ENCODE measurements at places on chromosomes 2 and 18.

DNA sequence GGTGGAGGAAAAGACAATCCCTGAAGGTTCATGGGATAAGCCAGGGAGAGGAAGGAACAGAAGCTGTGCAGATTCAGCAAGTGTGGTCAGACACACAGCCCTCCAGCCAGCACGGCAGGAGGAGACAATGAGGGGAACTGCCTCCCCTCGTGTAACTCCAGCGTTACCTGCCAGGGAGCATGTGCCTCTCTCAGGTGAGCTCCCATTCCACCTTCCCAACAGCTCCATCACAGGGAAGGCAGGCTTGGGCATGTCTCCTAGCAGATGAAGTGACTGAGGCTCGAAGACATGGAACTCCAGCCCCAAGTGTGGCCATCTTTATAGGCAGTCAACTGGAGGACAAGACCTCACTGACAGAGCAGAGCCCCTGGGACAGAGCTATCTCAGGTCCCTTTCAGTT lies 47.4 kb downstream of the ZBTB7C start:
- DNase-seq = no peak

GRCh38 chr18:61587865-61588264 lies 254.6 kb downstream of the CDH20 start:
- DNase-seq = no peak

DNA sequence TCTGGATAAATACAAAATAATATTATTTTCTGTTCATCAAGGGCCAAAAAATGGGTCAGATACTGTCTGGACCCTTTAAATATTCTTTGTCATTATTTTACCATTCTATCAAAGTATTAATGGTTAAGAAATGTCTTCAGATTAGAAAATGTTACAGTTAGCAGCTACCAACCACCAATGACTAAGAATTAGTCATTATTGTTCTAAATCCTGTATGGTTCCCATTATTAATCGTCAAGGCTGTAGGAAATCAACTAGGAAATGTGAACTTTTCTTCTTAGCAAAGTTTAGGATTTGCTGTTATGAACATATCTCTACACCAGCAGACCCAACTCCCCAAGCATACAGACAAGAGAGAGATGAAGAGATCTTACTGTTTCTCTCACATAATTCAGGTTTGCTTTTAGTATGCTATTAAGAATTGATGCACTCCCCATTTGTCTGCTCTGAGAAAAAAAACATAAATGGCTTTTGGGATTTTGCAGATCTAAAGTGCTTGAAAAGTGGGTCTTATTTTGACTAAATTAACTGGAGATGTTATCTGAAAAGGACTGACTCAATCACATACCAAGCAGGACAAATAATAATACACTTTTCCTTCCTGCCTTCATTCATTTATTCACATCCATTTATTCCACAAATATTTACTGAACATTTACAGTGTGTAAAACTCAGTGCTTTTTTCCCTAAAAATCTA lies 147.7 kb downstream of the PPP1R1C start:
- DNase-seq = no peak

- DNase-seq = no peak
Measured at GRCh38 chr2:2633017-2633416, 301.9 kb upstream of the MYT1L start.

GRCh38 chr2:117137371-117137770 lies 677.1 kb upstream of the DDX18 start:
- DNase-seq = no peak

DNA sequence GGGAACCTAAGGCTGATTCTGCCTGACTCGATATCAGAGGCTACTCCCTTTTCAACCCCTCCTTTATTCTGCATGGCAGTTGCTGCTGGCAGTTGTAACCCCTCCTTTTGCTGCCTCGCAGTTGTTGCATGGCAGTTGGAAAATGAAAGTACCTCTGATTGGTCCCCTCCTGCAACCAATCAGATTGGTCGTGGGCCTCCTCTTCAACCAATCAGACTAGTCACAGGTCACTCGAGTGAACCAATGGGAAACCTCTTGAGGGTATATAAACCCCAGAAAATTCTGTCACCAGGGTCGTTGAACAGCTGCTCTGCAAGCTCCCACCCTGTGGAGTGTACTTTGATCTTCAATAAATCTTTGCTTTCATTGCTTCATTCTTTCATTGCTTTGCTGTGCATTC lies 294.3 kb upstream of the SLC8A1 start:
- no peak for DNase-seq

DNA sequence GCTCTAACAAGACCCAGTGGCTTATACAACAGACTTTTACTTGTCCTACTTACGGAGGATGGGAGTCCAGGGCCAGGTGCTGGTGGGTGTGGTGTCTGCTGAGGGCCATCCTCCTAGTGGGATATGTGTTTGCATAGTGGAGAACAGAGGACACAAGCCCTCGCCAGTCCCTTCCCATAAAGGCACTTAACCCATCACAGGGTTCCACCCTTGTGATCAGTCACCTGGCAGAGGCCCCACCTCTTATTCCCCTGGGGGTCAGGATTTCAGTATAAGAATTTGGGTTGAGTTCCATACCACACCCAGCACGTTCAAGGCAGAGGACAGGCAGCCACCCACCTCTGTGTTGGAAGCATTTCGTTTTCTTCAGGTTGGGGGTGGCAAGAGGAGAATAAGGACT lies 259.0 kb downstream of the AGAP1 start:
- no peak for DNase-seq

- no peak for DNase-seq
Measured at GRCh38 chr2:47179388-47179787, 24.3 kb upstream of the STPG4 start.

- no peak for DNase-seq
Measured at GRCh38 chr2:86646865-86647264, 23.2 kb upstream of the RNF103 start.

- DNase-seq = no peak
Measured at GRCh38 chr2:236694146-236694888, 124.7 kb downstream of the ACKR3 start.

DNA sequence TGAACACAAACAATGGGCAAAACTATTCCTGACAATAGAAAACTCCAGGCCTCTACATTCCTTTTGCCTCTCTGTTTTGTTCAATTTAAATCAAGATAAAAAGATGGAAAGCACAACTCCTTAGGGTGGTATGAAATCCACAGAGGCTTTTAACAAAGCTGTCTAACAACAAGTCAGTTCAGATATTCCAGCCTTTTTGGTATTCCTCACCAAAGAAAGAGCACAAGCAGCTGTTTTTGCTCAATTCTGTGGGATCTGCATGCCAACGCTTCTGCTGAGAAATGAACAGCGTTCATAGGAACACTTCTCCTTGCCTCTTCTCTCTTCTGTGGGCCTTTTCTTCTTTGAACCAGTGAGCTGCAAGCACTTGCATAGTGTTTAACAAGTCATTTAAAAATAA lies 411.6 kb upstream of the TCF4 start:
- no peak for DNase-seq

GRCh38 chr18:21499997-21500396 lies 100.5 kb downstream of the ESCO1 start:
- no peak for DNase-seq

DNA sequence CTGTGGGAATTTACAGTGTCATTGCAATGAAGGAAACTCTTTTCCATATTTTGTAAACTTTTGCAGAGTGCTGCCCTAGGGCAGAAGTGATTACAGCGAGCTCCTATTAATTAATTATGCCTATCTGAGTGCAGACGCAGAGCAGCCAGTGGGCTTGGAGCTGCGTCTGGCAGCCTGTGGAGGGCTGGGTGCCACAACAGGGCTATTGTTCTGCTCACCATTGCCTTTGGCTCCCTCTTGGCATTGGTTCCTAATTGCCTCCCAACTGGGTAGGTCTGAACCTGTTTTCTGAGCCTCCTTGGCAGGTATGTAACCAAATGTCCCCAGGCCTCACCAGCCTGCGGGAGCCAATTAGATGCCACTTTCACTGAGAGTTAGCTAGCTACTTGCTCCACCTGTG lies 25.6 kb upstream of the ITGB6 start:
- no peak for DNase-seq

DNA sequence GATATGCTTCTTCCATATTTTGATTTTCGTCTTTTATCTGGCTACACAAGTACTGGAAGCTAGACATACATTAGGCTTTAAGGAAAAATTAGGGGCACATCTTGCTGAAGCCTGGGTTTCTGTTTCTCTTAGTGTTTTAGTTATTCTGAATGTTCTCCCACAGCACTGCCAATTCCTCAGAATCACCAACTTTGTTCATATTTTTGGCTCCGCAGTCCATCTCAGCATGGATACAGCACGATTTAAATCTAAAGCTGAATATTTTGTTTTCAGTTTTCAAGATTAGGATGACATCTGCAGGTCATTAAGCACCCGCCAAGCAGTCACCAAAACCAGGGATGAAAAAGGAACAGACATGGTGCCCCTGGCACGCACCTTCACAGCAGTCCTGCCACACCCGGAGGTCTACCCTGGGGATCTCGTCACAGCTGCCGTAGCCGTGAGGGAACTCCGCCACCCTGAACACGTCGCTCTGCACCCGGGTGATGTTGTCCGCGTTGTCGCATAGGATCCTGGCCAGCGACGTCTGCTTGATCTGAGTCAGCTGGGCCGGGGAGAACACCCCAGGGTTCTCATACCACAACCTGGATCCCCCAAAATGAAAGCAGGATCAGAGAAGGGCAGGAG lies 101.2 kb downstream of the PXDN start:
- DNase-seq = no peak

GRCh38 chr2:214987261-214987660 lies 151.2 kb downstream of the ABCA12 start:
- peak; percentile 63 for DNase-seq

DNA sequence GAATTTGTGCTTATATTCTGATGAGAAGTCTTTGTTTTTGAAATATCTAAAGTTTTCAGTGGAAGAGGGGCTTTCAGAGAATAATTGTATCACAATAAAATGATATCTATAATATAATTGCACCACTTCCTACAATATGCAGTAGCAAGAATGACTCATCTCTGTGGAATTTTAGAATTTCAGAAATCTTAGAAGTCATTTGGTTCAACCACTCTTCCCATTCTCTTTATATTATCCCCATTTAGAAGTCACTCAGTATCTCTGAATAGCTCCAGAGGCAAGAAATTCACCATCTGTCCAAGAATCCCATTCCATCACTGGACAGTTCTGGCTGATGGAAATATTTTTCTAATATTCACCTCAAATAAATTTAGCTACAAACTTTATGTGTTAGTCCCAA lies 59.3 kb upstream of the CCDC68 start:
- DNase-seq = peak; percentile 22

DNA sequence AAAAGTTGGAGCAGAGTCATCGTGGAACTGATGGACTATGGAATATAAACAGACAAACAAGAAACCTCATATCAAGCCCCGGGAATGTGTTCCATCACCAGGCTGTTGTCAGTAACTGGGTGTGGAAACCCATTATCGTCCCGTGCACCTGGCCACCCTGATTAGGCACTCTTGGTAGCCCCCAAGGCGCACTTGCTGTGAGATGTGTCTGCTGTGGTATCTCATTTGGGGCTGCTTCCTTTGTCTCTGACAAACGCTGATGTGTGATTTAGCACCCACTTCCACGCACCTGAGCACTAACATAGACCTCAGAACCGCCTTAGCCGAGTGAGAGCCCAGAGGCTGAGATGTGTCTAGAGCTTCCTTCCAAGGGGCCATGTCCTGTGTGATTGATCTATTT lies 96.3 kb downstream of the PRPF40A start:
- DNase-seq = no peak

DNA sequence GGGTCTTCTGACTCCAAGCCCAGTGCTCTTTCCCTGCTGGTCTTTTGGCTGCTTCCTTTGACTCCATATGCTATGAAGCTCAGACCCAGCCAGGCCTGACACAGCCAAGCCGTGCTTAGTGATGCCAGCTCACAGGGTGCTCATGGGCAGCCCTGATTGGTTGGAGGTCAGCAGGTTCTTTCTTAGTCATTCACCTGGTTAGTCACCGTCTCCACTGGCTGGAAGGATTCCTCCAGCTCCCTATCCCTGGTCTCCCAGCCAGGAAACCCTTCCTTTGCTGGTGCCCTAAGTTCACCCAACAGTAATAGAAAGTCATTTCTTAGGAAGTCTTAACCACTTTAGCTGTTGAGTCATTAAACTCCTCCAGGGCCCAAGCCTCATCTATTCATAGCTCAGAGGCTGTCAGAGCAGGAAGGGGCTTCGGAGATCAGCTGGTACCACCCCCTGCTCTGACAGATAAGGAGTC lies 3.9 kb downstream of the KCNK3 start:
- DNase-seq = peak; percentile 42

- DNase-seq = no peak
Measured at GRCh38 chr2:122029456-122029855, 274.0 kb downstream of the TSN start.

GRCh38 chr18:41999751-42000150 lies 44.7 kb downstream of the PIK3C3 start:
- DNase-seq = no peak

DNA sequence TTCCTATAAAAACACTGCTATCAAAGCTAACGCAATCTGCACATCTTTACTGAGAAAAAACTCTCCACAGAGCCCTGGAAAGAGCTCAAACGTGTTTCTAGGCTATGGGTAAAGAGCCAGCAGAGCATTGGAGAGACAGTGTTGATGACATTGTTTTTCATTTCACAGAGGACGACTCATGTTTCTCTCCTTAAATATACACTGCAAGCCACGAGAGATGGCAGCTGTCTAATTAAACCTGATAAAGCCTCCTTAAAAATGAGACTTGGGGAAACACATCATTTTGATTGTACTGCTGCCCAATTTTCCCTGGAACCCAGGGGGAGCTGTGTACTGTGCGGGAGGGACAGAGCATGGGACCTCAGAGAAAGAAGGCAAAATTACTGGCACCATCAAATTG lies 294.3 kb upstream of the SETBP1 start:
- no peak for DNase-seq

- DNase-seq = no peak
Measured at GRCh38 chr2:223779877-223780276, 57.5 kb downstream of the AP1S3 start.

DNA sequence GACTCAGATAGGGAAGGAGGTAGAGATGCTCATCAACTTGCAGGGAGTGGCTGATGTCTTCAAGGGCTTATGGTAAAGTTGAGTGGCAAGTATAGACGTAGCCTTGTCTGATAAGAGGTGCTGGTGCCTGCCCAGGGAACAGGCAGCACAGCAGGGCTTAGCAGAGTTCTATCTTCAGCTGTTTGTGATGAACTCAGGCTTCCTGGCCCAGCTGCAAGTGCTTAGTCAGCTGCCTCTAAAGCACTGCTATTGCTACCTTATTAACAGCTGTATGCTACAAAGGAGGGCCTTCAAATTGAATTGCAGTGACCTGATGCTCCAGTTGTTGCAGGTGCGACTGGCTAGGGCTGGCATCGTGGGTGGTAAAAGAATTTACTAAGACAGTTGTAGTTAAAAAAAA lies 82.1 kb downstream of the TSN start:
- no peak for DNase-seq

DNA sequence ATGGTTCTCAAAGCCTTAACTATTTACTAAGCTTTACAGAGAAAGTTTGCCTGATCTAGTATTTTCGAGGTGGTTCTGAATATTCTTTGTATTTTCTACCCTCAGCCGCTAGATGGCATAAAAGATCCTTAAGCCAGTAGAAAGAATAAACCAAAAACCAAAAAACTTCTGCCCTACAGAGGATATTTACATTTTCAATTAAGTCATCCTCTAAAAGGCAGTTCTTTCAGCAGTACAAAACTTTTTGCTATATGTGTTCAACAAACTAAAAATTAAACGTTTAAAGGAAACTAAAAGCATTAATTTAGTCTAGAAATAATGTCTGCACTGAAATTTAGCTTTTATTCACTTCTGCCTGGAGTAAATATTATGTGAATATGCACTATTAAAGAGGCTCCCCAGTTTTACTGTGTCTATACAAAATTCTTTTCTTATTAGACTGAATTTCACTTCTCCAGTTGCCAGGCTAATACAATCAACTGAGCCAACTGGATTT lies 297.5 kb downstream of the PIEZO2 start:
- DNase-seq = no peak

- DNase-seq = no peak
Measured at GRCh38 chr2:36367895-36368353, 12.3 kb downstream of the CRIM1 start.

Data from GM04503 (cell line).